ENCODE measurements at places on chromosomes 7 and 10.
A peak's percentile ranks its signal among the peaks of the same experiment; 100 is the strongest.

- DNase-seq = no peak
Measured at GRCh38 chr10:27893358-27893954, 105.4 kb downstream of the ODAD2 start.

- DNase-seq = no peak
Measured at GRCh38 chr7:92740700-92741126, 95.7 kb downstream of the CDK6 start.

DNA sequence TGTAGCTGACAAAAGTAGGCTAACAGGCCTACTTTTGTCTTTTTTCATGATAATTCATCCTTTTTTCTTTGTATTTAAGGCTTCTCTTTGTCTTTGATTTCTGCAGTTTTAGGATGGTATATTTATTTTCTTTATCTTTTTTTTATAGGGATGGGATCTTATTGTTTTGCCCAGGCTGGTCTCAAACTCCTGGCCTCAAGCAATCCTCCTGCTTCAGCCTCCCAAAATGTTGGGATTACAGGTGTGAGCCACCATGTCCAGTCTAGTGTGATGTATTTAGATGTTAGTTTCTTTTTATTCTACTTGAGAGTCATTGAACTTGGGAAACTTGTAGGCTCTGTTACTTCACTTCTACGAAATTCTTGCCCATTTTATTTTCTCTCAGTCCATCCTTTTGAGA is 35.4 kb downstream of the TRIM24 start:
- DNase-seq = no peak

DNA sequence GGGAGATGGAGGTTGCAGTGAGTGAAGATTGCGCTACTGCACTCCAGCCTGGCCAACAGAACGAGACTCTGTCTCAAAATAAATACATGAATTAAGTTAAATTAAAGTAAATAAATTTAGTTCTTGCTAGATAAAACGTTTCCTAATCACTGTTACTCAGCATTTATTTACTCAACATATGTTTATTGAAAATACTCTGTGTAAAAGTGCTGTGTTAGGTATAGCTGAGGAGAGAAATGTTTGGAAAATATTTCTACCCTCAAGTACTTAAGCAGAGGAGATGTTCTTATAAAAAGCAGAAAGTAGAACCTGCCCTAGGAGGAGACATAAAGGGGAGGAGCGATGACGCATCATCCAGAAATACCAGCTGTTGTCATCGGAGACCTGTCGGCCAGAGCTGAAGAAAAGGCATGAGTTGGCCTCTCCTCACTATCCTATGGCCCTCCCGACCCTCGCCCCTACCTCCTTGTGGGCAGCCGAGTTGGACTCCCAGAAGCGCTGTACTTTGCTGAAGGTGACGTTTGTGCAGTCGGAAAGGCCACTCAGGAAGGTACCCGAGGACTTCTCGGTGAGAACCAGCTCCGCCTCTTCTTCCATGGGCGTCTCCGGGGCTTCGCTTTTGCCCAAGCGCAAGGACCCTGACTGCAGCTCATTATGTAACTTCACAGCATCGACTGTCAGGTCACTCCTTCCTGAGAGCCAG is 1.1 kb downstream of the RRP12 start:
- DNase-seq = no peak

DNA sequence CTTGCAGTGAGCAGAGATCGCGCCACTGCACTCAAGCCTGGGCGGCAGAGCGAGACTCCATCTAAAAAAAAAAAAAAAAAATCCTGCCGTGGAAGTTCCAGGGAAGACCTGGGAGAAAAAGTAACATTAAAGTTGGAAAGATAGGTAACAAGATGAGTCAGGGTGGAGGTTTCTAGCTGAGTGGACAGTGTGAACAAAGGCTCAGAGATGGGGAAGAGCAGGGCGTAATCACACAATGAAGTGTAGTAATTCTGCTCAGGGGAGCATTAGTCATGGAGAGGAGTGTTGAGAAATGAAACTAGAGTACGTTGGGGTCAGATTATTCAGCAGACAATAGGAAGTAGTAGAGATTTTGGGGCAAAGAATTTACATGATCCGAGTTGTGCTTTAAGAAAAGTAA is 21.6 kb upstream of the WASL start:
- no peak for DNase-seq

DNA sequence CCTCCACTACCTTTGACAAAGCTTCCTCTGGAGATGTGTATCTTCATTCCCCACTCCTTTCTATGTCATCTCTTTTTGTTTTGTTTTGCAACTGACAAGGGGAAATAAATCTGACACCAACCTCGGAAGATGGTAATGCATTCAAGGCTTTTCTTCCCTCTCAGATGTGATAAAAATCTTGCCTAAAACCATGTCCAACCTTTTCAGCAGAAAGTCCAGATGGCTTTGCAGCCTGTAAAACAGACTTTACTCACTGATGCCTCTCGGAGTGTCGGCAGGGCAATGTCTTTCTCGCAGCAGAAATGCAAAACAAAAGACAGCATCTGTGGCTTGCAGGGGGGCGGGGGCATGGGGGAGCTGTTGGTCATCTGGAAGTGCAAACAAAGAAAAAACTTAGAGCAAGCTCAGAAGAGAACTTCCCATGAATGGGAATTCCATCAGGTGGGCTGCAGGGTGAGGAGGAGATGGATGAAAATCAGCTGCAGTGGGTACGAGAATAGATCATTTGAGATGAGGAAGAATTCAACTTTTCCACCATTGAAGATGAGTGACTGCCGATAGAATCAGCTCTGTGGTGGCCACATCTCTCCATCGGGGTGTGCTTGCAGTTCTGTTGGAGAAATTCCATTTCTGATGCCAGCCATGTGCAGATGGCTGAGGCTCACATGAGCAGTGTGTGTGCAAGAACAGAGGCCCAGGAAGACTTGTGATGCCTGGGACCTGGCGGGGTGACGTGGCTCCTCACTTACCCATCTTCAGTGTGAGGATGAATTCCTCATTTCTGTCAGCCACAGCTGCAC is 237.7 kb downstream of the WDR37 start:
- DNase-seq = no peak

DNA sequence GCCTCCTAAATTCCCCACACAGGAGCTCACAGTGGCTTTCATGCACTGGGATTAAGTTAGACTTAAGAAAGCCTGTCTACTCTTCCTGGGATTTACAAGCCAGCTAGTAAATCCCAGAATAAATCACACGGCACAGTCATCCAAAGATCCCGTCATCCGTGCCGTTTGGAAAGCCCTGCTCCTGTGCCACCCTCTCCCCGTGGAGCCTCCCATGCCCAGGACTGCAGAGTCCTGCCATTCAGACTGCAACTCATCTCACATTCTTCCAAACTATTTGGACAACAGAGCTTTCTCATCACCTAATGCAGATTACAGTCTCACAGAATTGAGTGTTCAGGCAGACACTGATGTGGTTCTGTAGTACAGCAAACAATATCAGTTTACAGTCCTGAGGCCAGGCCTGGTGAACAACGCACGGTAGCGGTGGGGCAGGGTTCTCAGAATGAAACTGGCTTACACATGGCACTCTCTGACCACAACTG is 166.5 kb downstream of the EGFR start:
- no peak for DNase-seq

- no peak for DNase-seq
Measured at GRCh38 chr7:67842571-67842970, 845.9 kb downstream of the TYW1 start.

DNA sequence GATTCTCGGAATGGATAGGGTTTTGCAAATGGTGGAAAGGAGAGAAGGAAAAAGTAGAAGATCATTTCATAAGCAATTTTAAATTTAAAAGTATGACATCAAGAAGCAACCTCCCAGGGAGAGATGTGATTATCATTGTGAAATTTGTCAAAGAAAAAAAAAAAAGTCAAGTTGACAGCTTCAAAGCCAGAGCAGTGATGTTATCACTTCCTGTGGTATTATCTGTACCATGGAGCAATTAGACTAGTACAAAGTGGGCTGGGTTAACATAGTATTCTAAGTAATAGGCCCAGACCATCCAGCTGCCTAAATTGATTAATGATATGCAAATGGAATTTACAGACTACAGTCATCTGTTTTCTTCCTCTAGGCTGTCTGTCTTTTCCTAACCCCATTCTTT is 84.0 kb upstream of the NPY start:
- no peak for DNase-seq

GRCh38 chr7:28700096-28700495 is 258.0 kb downstream of the TRIL start:
- DNase-seq = no peak

- no peak for DNase-seq
Measured at GRCh38 chr7:96026611-96027010, 254.3 kb downstream of the DYNC1I1 start.

DNA sequence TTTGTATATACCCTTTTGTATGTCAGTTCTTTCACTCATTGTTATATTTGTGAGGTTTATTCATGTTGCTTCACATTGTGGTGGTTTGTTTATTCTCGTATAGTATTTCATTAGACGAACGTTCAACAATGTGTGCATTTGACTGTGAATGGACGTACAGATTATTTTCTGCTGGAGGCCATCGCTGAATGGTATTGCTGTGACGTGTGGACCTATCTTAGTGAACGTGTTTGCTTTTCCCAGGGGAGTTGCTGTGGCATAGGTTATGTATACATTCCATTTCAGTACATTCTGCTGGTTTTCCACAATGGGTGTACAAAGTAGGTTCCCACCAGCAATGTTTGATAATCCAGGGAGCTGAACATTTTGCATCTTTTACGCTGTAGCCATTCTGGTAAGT is 31.1 kb upstream of the PLEKHS1 start:
- DNase-seq = no peak

DNA sequence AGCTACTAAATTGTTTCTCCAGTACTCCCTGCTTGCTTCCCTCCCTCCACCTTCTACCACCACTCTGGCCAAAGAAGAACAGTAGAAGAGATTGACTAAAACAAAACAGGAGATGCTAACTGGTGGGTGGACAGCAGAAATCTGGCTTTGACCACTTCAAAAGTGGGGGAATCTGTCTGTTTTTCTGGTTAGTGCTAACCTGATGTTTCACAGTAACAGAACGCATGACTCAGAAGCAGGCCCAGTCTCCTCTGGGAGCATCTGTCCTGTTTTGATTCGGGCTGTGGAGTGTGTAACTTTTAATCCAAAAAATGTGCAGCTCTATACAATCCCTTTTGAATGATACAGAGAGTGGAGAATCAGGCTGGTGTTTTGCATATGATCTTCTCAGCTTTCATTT is 32.7 kb upstream of the ZNF438 start:
- DNase-seq = no peak

DNA sequence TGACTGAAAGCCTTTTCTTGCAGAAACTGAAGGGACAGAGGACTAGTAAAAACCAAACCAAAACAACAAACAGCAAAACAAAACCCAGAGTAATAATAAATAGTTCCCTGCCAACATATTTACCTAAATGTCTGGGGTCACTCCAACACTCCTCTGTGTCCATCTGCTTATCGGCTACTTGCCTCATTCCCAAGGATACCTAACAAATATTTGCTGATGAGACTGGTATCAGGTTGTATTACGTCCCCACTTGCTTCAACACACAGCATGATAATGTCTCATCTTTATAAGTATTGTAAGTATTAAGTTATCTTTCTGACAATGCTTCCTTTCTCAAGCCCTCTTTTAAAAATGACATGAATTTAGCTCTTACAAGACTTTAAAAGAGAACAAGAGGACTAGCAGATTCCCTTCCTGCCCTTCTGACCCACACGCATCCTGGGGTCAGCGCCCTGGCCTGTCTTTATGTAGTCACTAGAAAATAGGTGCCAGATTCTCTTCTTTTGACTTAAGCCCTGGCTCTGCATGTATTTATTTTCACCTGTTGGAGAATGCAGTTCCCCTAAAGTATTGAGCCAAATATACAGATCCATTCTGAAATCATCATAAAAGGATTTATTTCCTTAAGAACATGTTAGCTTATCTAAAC is 110.2 kb downstream of the SEM1 start:
- DNase-seq = no peak

GRCh38 chr7:68785036-68785435 is 813.2 kb upstream of the AUTS2 start:
- no peak for DNase-seq

- no peak for DNase-seq
Measured at GRCh38 chr10:61359452-61359851, 93.7 kb downstream of the TMEM26 start.

DNA sequence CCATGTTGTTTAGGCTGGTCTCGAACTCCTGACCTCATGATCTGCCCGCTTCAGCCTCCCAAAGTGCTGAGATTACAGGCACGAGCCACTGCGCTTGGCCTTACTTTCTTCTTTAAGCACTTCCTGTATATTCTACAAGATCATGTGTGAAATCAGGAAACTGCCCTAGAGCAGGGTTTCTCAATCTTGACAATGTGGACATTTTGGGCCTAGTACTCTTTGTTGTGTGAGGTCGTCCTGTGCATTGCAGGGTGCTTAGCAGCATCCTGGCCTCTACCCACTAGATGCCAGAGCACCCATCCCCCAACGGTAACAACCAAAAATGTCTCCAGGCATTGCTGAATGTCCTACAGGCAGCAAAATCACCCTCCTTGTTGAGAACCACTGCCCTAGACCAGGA is 24.7 kb downstream of the RRP12 start:
- DNase-seq = no peak

GRCh38 chr10:58372607-58373441 is 12.4 kb upstream of the TFAM start:
- no peak for DNase-seq

DNA sequence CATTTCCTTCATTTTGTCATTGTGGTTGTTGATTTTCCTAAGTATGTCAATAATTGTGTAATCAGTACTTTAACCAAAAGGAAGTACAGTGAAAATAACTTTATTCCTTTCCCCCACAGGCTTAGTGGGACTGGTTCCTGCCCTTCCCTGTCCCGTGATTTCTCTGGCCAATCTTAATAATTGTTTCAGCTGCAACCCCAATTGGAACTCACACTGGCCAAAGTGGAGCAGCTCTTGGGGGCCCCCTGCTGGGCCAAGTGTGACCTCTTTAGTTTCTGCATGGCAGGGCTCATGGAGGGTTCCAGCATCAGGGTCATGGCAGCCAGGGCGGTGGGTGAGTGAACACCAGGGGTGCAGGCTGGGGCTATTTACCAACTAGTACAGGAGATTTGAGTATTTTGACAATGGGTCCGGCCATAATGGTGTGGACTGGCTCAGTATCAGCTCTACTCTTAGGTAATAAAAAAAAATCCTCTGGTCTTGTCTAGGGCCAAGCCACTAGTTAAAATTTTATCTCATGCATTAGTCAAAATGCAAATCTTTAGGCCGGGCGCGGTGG is 31.7 kb downstream of the CYCS start:
- peak; percentile 82 for DNase-seq

DNA sequence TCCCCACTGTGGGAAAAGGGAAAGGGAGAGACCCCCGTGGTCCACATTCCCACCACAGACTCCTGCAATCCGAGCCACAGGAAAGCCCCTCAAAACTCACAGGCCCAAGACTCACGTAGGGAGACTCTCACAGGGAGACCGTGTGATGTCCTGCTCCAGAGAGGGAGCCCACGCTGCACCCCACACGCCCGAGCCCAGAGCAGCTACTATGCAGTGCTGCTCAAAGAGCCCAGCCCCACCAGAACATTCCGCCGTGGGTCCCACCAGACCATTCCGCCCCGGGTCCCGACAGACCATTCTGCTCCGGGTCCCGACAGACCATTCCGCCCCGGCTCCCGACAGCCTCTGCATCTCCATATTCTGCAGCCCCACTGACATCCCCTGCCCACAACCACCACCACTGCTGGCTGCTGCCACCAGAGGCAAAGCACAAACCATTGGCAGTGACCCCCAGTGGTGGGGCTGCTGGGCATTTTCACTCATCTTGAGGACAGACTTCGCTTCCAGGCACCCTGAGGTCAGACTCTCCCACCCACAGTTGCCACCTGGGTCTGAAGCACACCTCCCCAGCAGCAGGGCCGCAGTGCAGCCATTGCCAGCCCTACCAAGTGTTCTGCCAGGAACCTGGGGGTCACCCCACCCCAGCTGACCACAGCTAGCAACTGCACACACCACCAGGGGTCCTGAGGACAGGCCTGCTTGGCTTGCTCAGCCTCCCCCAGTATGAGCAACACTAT is 625.4 kb upstream of the FOXK1 start:
- no peak for DNase-seq
